Stimulated activated CD8-positive, alpha-beta memory T cell treated with anti-CD3 and anti-CD28 coated beads, Interleukin-4, amount 100 ng/mL, for 1 hour (primary cell): ENCODE measurements at places on chromosomes 3 and 15.

- no peak for DNase-seq
Measured at GRCh38 chr3:31498791-31499190, 33.9 kb upstream of the STT3B start.

GRCh38 chr15:36769098-36769497 lies 189.7 kb downstream of the CDIN1 start:
- no peak for DNase-seq

DNA sequence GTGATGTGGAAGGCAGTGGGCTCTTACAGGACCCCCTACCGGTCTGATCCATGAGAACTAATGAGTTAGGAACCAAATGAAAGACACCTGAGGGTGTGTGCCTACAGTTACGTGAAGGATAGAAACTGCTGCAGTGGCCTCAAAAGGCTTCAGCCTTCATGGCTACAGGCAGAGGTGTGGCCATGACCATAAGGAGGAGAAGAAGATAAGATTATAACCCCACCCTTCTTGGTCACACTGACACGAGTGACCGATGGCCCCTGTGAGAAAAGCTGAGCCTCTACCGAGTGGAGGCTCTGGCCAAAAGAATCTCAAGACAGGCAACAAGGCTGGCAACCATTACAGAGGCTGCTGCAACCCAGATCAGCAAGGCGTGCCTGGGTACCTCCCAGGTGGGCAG lies 6.3 kb downstream of the RFT1 start:
- DNase-seq: no peak

GRCh38 chr3:25476639-25477038 lies 48.6 kb downstream of the RARB start:
- no peak for DNase-seq

- DNase-seq: no peak
Measured at GRCh38 chr3:162489853-162490252, 993.2 kb downstream of the OTOL1 start.

DNA sequence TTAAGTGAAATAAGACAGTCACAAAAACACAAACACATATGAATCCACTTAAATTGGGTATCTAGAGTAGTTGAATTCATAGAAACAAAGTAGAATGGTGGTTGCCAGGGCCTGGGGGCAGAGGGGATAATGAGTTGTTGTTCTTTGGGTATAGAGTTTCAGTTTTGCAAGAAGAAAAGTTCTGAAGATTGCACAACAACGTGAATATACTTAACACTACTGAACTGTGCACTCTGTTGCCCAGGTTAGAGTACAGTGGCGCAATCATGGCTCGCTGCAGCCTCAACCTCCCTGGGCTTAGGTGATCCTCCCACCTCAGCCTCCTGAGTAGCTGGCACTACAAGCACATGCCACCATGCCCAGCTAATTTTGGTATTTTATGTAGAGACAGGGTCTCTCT lies 14.9 kb downstream of the GRAMD2A start:
- no peak for DNase-seq

- no peak for DNase-seq
Measured at GRCh38 chr3:182041668-182042291, 330.1 kb downstream of the SOX2 start.

GRCh38 chr3:39850716-39851032 lies 41.3 kb downstream of the MYRIP start:
- DNase-seq: no peak

GRCh38 chr3:111032677-111033076 lies 38.9 kb upstream of the NECTIN3 start:
- no peak for DNase-seq

- no peak for DNase-seq
Measured at GRCh38 chr15:54082836-54083492, 104.7 kb downstream of the UNC13C start.

DNA sequence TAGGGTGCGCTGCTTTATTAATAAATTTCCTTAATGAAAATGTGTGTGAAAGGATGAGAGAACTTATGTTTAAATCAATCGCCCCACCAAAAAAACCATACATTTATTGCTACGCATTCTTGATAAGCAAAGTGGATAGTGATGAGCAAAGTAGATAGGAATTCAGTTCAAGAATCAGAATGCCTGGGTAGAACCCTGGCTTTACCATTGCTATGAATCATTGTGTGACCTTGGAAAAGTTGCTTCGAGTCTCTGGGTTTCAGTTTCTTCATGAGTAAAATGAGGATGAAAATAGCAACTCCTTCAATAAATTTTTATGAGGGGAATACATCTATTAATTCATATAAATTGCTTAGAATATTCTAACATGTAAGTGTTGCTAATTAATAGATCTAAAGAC lies 2.6 kb upstream of the ALCAM start:
- DNase-seq: no peak

GRCh38 chr3:38544926-38545325 lies 48.8 kb downstream of the EXOG start:
- DNase-seq: no peak

DNA sequence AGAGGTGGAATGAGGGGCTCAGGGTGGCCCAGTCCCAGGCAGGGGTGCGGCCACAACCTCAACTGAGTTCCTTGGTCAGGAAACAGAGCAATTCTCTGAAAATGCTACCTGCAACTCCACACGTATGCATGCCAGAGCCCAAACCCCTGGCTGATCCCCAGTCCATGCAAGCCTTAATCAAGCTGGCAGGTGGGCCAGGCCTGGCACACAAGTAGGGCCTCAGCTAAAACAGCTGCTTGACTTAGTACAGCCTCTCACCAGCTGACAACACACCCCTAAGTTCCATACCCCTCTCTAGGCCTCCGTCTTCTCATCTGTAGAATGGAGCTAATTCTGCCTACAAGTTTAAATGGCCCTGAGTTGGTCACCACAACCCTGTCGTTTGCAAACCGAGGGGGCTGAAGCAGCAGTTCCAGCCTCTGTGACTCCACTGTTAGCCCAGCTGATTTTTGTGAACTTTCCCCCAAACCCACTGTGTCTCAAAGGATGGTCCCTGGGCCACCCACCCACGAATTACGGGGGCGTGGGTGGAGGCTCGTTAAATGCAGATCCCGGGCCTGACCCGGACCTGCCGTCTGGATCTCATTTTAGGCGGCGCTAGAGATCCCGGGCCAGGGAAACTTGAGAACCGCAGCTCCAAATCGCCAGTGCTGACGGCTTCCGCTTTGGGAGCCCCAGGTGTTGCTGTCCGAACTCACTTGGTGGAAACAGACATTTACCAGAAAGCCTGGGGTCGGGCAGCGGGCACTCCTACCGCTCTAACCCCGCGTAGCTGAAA lies 927 bp downstream of the CHDH start:
- DNase-seq: no peak

- DNase-seq: no peak
Measured at GRCh38 chr3:189496375-189497138, 134.6 kb upstream of the TP63 start.

DNA sequence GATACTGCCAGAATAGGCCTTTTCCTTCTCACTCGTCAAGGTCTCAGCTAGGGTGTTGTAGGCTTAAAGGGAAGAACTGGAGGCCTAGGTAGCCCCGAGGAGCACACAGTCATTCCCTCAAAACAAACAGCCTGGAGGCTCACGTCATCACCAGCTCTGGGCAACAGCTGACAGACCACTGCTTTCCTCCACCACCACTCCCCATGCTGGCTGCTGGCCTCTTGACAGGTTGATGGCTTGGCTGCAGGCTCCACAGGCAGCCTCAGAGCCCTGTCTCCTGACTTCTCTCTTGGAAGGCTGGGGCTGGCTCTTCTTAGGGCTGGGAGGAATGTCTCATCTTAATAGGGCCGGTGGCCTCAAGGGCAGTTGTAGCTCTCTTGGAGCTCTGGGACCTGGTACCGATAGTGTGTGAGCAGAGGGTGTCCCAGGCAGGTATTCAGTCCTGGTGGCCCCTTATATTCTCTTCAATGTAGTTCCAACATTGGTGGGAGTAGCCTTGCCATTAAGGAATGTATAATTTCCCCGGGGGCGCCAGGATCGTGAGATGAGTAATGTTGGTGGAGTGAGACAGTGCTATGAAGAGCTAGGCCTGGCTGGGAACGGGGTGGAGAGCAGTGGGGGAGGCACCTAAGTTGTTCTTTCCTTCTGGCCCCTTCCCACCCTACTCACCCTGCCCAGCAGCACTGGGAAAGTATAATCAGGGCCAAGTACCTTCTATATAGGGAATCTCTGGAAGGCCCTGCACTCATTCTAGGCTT lies 6.1 kb upstream of the AP2M1 start:
- no peak for DNase-seq

DNA sequence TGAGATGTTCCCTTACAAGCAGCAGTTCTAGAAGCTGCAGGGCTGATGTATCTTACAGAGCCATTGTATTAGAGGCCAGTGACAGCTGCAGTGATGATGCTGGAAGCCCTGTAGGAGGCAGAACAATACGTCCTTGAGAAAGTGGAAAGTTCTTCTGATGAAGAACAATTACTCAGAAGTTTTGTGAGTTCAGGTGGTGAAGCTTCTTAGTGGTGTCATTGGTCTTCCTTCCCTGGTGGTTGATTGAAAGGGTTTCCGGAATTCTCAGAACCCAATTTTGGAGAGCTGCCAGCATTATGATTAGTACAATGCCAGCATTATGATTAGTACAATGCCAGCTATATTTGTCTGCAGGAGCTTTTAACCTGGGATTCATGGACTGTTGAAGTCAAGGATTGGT lies 356.4 kb downstream of the MFSD1 start:
- no peak for DNase-seq

DNA sequence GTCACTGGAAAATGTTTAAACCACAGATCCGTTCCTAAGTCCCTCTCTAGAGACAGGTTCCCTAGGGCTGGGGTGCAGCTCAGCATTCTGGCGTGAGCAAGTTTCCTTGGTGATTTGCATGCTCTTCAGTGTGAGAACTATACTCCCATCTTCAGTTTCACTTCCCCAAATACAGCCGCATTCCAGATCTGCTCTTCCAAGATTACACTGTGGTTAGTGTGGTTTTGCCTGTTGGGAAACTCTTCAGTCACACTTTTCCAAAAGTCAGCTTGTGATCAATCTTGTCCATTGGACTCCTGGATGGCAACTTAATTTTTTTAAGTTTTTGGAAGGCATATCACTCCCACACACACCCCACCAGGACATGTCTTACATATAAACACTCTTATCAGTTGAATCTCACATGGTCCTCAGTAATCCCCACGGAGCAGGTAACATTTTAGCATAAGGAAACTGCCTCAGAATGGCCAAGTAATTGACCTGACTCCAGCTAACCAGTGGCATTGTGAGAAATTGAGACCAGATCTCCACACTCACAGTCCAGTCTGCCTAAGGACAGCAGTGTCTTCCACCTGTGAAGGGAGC lies 33.5 kb upstream of the PTPN23 start:
- no peak for DNase-seq

DNA sequence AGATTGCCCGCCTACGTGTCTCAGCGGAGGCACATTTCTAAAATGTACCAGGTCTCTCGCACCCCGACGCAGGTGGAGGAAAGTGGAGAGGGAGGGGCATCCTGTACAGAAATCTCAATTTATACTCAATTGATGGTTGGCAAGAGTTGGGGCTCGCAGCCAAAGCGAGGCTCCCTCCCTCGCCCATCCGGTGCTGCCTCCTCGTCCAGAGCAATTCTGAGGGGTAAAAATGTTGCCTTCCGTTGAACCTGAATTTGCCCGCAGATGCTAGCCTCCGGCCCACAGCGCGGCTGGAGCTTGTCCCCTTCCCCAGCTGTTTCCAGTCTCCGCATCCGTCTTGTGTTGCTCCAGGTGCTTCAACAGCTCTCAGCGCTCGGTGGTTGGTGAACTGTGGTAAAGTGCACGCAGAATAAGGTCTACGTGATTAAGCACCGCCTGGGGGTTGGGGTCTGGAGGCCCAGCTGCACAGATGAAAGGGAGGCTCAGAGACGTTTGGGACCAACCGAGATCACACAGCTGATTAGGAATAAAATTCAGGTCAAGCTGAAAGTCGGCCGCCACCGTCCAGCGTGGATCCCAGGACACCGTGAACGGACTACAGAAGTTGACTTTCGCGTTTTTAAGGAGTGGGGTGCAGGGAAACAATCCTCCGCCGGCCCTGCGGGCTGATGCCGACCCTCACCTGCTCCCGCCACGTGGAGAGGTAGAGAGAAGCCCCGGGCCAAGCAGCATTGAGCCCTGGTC lies 846 bp upstream of the POLG start:
- no peak for DNase-seq

- no peak for DNase-seq
Measured at GRCh38 chr3:12307136-12307535, 18.3 kb downstream of the PPARG start.

GRCh38 chr3:185971579-185971978 lies 33.8 kb upstream of the TRA2B start:
- DNase-seq: no peak

DNA sequence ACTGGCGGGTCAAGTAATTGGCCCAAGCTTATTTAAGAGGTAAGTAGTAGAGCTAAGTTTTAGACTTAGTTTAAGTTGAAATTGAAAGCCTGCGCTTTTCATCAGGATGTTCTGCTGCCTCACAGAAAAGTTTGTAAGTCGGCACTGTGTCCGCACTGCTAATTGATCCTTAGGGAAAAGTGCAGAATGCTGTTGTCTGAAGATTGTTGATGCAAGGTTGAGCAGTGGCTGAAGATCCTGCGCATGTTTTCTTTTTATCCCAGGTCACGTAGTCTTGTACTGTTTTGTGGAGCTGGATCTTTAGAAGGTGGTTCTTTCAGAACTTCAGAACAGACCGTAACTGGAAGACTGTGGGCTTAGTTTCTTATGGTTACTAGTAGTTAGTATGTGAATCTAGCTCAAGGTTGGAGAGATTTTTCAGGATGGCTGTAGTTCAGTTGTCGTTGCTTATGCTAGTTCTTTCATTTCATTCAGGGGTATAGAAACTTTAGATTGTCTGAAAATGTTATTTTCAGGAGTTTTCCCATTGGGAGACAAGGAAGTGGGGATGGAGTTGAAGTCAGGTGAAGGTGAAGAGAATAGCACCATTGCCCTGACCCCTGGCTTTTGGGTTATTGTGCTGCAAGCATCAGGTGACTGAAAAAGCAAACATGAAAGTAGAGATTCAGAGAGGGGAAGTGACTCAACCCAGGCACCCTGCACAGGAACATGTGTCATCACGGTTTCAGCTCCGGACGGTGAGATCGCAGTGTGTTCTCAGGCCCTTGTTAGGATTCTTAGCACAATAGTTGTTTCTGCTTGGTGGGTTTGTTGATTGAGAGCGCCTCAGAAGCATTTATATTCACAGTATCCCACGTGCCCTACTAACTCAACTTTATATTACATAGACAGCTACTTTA lies 32.8 kb downstream of the AKAP13 start:
- peak; percentile 62 for DNase-seq

DNA sequence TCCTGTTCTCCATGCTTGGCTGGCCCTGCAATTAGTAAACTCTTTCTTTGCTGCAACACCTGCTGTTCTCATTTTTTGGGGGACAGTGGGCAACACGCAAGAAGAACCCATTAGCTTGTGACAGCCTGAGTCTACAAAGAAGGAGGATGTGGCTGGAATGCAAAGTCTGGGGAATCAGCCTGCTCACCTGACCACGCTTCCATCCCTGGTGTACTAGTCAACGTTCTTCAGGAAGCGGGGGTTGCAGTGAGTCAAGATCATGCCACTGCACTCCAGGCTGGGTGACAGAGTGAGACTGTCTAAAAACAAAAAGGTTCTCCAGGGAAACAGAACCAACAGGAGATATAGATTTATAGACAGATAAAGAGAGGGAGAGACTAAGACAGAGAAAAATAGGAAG lies 27.7 kb upstream of the KBTBD12 start:
- DNase-seq: no peak
